ENCODE measurements at places on chromosomes 2 and 18.

DNA sequence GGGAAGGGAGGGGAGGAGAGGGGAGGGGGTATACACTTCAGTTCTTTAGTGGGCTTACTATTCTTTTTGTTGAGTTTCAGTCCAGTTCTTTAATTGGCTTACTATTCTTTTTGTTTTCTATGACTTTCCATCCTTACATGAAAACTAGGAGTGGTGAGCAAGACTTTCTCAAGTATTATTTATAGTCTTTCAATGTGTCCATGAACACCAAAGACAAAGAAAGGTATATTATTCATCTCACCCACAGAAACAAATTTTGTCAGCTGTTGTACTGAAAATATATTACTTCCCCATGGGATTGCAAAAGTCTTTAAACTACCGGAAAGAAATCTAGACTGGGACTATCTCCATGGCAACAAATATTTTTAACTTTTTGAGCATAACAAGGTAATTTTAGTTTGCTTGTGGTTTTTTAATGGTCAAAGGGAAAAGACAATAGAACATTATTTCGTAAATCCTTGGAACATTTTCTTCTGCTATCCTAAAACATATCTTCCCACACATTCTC, 17.6 kb downstream of the ADAM17 start:
- no peak for DNase-seq

DNA sequence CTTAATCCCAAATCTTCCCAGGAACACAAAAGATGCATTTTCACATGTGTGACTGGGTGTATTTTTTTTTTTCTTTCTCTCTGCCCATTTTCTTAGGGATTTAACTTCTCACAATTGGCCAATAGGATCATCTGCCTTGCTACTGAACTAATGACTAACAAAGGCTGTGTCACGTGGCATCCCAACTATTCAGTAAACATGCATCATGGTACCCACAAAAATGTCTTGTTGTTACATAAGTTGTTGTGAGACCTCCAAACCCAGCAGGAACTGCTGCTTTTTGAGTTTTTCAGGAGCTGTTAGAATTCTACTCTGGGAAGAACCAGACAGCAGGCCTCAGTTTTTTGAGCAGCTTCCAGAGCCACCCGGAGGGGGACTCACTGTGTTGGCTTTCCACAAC, 31.9 kb downstream of the GAD1 start:
- no peak for DNase-seq

DNA sequence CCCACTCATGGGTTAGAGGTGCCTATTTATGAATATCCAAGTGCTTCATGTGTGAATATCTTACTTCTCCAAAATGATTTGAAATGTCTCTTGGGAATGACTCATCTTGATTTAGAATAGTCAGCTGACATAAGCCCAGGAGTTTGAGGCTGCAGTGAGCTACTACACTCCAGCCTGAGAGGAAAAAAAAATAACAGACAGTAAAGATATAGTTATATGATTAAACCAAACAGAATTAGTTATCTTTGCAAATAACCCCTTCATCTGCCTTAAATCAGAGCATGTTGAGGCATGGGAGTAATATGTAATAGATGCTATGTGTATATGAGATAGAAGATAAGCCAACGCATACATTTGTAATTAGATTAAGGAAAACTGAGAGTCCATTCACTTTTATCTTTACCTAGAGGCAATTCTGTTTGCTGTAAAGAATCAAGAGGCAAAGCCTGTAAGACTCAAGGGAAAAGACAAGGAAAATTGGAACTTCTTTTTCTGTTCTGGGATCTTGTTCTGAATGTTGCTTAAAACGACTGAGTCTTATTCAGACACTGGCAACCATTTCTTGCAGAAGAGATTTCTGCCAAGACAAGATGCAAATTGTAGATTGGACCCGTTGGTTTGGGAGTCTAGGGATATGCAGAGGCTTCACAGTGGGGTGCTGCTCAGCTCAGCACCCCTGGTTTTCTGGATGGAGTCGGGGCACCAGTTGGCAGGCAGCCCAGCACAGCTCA, 104.4 kb downstream of the LIPG start:
- DNase-seq, result no peak

- DNase-seq, result no peak
Observed at GRCh38 chr18:11850821-11851145, 430 bp upstream of the CHMP1B start.

GRCh38 chr2:9004338-9005204, 1.1 kb upstream of the MBOAT2 start:
- DNase-seq, result no peak

DNA sequence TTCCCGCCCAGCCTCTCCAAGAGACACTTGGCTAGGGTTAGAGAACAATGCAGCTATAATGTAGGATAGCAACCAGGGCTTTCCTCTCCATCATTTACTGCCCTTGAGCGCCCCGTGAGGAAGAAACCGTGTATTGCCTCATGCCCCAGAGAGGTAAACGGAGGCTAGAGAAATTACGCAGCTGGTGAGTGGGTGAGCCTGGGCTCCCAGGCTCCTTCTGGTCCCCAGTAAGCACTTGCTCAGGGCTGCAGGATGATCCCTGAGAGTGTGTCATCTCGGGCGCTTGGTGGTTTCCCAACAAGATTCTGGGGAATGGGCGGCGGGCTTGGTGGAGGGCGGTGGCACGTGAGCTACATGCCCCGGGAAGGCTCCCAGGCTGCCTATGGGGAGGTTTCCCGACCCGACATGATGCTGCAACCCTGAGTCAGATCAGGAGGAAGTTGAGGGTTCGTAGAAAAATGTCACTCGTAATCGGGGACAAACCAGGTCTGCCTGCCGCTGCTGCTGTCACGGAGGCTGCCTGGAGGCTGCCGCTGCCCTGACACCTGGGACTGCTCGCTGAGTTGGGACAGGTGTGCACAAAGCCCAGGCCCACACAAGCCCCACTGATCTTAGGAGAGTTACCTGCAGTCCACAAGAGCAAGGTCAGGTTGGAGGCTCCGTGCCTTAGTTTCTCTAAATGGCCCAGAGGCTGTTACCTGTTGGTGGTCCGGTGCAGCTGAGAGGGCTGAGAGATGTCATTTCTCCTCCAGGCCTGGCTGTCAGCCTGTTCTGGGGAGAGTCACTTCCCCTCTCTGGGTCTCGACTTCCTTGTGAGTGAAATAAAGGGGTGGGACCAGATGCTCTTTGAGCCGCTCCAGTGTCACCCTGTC, at the start of gene GPR55:
TSS of gene GPR55 (minus strand) at position 773 of the 872 bp plus-strand sequence. CDS start 14,280 bp downstream, outside the sequence.
- peak; percentile 64 for DNase-seq
